Nephron progenitor cell (in vitro differentiated cells): ENCODE measurements at places on chromosomes 7 and 10.

DNA sequence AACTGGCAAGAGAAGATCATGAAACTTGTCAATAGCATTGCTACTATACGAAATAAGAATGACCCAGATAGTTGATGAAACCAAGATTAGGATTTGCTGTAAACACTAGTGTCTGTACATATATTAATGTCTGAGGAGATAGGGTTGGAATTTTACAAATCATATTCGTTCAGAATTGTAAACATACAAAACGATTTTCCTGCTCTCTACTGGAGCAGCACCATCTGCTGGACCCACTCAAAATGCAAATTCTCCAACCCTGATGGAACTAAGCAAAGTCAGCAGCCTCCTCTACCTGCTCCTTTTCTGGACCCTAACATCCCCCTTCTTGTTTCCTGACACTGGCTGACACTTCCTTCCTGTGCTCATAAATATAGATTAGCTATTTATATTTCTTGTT, 29.4 kb upstream of the SGMS1 start:
- H3K4me3 ChIP-seq, result no peak overlapping the region
- peaks cover 4% of the 10 kb centered on the region for H3K27me3 ChIP-seq
- H3K4me1 ChIP-seq, result peaks cover 8% of the 10 kb centered on the region
- H3K27ac ChIP-seq, result no peak overlapping the region

GRCh38 chr7:77330169-77330882, 85.8 kb downstream of the GSAP start:
- H3K27me3 ChIP-seq, result no peaks in the 10 kb centered on the region
- no peaks in the 10 kb centered on the region for H3K36me3 ChIP-seq
- H3K4me3 ChIP-seq, result no peak overlapping the region

DNA sequence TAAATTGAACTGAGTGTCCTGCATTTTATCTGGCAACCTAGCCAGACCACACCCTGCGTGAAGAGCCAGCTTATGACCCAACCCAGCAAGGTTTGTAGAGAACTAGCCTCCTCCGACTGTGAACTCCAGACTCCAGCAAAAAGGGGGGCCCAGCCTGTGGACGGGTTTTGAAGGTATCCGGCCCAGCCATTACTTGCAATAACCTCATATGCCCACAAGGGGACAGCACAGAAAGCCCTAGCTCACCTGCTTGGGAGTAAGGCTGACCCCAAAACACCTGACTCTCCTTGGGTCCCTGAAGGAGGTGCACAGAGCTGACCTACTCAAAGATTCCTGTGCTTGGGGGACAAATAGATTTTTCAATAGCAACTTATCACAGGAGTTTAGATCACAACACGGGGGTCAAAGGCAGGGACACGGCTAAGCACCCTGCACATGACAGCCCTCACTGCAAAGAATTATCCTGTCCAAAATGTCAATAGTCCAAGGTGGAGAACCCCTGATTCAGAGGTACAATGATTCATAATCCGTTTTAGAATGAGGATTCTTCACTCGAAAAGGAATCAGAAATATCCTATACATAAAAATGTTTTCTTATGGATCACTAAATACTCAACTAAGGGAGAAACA, 4.6 kb downstream of the TRPV6 start:
- H3K4me3 ChIP-seq, result no peak overlapping the region
- peak; percentile 48 for DNase-seq

GRCh38 chr10:676178-676577, 13.3 kb downstream of the DIP2C start:
- no peak overlapping the region for H3K4me3 ChIP-seq
- DNase-seq, result no peak
- peaks cover 33% of the 10 kb centered on the region for H3K36me3 ChIP-seq
- no peak overlapping the region for H3K27ac ChIP-seq
- H3K4me1 ChIP-seq, result no peaks in the 10 kb centered on the region

DNA sequence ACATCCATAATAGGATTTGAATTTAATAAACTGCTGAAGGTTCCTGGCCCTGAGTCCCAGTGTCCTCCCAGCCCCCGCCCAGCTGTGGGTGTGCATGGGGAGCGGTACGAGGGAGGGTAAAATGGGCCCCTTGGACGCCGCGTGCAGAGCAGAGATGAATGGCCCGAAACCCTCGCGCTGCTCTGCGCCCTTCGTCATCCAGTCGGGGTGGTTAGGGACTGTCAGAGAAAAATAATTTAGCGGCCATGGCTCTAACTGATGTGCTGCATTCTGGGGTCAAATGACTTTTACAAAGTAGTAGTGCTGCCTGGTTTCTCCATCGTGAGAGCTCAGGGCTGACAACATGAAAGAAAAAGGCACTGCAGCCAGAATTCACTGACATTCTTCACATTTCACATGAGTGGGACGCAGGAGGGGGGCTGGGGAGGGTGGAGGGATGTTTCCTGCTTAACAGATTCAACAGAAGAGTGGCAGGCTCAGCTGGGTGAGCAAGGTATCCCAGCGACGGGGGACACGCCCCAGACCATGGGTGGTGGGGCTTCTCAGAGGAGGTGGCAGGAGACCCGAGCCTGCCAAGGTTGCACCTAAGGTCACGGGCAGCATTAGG, 304.5 kb downstream of the WDR37 start:
- peaks cover 49% of the 10 kb centered on the region for H3K4me1 ChIP-seq
- H3K4me3 ChIP-seq, result peak overlapping the region; percentile 61
- H3K27me3 ChIP-seq, result peaks cover 8% of the 10 kb centered on the region
- H3K36me3 ChIP-seq, result no peaks in the 10 kb centered on the region
- peak overlapping the region; percentile 61 for H3K27ac ChIP-seq

DNA sequence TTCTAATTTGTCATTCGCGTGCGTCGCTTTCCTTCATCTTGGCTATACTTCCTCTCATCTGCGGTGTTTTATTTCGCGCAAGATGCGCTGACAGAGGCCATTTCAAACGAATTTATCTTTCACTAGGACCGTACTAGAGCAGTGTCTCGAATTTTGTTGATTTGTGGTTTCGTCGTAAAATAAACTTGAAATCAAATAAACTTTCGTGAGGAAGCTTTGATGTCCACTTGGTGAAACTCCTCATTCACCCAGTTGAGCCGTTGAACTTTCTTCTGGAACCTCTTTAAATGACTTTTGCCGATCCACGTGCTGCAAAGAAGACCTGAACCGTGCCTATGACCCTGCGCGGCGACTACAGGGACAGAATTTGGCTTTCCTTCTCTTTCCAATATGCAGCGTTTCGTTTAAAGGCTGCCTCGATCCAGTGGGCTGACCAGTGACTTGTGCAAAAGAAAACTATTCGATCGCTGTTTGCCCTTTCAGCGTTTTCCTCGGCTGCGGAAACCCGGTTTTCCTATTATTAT, 163.9 kb upstream of the PPP1R3A start:
- H3K27me3 ChIP-seq, result peaks cover 28% of the 10 kb centered on the region
- no peak for DNase-seq
- peaks cover 61% of the 10 kb centered on the region for H3K4me1 ChIP-seq
- H3K27ac ChIP-seq, result peak overlapping the region; percentile 90
- H3K36me3 ChIP-seq, result no peaks in the 10 kb centered on the region
- peak overlapping the region; percentile 86 for H3K4me3 ChIP-seq

GRCh38 chr7:94008537-94008936, 4.4 kb upstream of the BET1 start:
- no peak overlapping the region for H3K4me3 ChIP-seq
- no peak for DNase-seq
- no peaks in the 10 kb centered on the region for H3K36me3 ChIP-seq

DNA sequence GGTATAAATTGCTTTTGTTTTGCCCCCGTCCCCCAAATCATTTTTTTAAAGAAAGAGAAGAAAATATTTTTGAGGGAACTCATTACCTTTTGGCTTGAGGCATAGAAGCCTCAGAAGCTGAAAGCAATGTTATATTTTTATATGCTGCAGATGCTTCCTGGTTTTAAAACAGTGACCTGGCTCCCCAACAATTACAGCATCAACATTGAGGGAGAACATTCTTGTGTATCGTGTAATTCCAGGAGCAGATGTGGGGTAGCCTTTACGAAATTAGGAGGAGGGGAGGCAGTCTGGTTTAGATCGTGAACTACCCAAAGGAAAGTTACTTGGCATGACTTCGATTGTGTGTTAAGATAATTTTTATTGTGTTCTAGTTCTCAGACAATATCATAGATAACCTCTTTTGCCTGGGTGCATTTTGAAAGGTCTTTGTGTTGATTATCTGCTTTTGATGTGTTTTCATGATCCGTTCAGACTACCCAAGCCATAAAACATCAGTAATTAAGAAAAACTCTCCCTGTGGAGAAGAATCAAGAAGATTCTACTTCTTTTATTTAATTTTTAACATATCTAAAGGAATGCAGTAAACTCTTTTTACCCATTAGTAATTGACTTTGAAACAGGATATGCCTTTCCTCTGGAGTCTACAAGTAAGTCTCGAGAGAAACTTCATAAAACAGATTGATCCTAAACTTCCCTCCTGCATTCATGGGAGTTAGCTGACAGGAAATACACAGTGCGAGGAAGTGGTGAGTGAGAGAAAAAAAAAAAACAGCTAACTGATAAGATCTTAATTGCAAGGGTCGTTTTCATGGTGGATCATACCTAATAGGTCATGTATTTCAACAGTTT, 141.4 kb downstream of the KIAA1217 start:
- peak overlapping the region; percentile 58 for H3K27ac ChIP-seq
- peak overlapping the region; percentile 3 for H3K4me3 ChIP-seq
- H3K27me3 ChIP-seq, result no peaks in the 10 kb centered on the region
- peaks cover 63% of the 10 kb centered on the region for H3K4me1 ChIP-seq
- H3K36me3 ChIP-seq, result peaks cover 14% of the 10 kb centered on the region

- no peak overlapping the region for H3K27ac ChIP-seq
- no peak for DNase-seq
- H3K27me3 ChIP-seq, result no peaks in the 10 kb centered on the region
These were observed 1209.2 kb downstream of the TYW1 start for GRCh38 chr7:68205826-68206225.

DNA sequence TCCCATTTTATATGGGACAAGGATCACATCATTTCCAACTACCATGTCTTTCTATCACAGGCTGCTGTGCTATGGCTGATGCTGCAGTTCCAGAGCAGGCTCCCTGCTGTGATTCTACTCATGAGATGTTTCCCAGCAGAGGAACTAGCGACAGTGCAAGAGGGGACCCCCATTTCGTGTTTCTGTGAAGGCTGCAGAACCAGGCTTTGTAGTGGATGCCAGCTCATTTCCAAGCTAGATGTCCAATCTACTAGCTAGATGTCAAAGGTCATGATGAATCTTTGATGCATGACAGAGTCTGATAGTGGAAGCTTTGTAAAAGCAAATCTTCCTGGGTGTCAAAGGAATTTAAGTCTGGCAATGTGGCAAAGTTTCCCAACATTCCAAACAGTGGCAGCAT, 21.2 kb upstream of the MYO3A start:
- peaks cover 5% of the 10 kb centered on the region for H3K4me1 ChIP-seq
- peaks cover 4% of the 10 kb centered on the region for H3K27me3 ChIP-seq
- no peak overlapping the region for H3K27ac ChIP-seq
- no peaks in the 10 kb centered on the region for H3K36me3 ChIP-seq
- DNase-seq, result no peak
- H3K4me3 ChIP-seq, result no peak overlapping the region

DNA sequence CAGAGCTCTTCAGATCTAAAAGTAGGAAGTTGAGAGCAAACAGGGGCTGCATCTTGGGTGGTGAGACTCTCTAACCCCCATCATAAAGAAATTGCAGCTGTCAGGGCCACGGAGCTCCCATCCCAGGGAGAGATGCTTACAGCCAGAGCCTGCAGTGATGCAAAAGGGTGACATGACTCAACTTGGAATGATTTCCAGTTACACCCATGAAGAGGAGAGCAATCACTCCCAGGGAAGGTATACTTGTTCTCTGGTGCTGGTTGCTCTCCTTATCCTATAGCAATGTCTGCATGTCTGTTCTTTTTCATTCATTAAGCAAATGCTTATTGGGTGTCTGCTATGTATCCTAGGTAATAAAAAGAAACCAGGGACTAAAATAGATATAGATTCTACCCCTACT, 228.0 kb downstream of the RAB11FIP2 start:
- H3K4me3 ChIP-seq, result no peak overlapping the region
- peaks cover 26% of the 10 kb centered on the region for H3K4me1 ChIP-seq
- H3K27ac ChIP-seq, result no peak overlapping the region
- H3K36me3 ChIP-seq, result no peaks in the 10 kb centered on the region
- peaks cover 38% of the 10 kb centered on the region for H3K27me3 ChIP-seq
- no peak for DNase-seq

DNA sequence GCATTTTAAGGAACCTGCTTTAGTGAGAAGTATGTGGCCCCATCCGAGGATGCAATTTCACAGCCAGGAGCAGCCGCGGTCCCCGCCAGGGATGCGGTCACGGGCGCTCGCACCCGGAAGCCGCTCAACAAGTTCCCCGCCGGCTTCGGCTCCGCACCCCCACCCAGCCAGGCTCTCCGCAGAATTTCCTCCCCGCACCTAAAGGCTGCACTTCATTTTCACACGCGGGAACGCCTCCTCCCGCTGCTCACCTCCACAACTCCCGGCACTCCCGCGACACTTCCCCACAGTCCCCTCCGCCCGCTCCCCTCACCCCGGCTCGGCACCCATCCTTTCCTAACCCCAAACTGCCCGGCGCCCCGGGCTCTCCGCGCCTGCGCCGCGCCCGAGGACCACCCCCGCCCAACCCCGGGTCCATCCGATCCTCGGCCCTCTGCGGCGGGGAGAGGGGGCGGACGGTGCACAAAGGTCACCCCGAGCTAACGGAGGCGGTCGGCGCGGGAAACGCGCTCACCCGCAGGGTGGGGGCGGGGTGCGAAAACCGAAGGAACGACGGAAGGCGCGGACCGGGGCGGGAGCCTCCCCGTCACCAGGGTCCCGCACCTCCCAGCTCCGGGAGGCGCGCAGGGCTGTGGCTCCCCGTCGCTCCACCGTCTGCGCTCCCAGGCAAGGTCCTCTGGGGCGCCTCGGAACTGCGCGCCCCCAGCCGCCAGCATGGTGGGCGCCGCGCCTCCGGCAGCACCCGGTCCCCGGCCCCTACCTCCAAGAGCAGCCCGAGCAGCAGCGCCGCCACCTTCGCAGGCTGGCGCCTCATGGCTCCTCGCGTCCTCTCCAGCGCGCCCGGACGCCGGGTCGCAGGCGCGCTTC, 558 bp downstream of the VOPP1 start:
- H3K27me3 ChIP-seq, result peaks cover 43% of the 10 kb centered on the region
- peaks cover 16% of the 10 kb centered on the region for H3K36me3 ChIP-seq
- H3K27ac ChIP-seq, result no peak overlapping the region
- peak; percentile 71 for DNase-seq
- peaks cover 51% of the 10 kb centered on the region for H3K4me1 ChIP-seq
- H3K4me3 ChIP-seq, result peak overlapping the region; percentile 91

GRCh38 chr7:133353775-133354174, 100.9 kb downstream of the EXOC4 start:
- no peak for DNase-seq
- peaks cover 4% of the 10 kb centered on the region for H3K27me3 ChIP-seq
- H3K27ac ChIP-seq, result no peak overlapping the region
- peaks cover 70% of the 10 kb centered on the region for H3K36me3 ChIP-seq
- no peak overlapping the region for H3K4me3 ChIP-seq

DNA sequence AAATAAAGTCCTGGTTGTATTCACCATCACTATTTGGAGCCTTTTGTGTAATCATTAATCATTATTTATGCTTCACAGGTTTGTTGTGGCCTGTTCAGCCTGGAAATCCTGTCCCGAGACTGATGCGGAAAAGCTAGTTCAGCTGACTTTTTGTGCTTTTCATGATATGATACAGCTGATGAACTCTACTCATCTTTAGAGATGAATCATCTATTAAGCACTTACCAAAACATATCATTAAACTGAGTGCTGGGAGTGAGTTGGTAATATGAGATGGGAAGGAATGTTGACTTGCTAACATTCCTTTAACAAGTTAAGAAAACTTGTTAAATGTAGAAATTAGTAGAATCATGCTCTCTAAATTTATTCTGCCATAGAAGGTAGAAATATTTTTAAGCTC, 53.0 kb downstream of the CROT start:
- H3K4me1 ChIP-seq, result peaks cover 14% of the 10 kb centered on the region
- H3K27ac ChIP-seq, result no peak overlapping the region
- peaks cover 64% of the 10 kb centered on the region for H3K36me3 ChIP-seq
- H3K4me3 ChIP-seq, result no peak overlapping the region
- no peaks in the 10 kb centered on the region for H3K27me3 ChIP-seq
